Panc1 (cell line): ENCODE measurements at places on chromosomes 5 and 9. TPM values are rescaled to one million over a fixed set of nuclear protein-coding genes. Genes with fewer than 3 reads are reported as not detected.

The PALM2AKAP2 gene
- 0.44 TPM for total RNA-seq

The IFNA21 gene
- not detected for total RNA-seq

The CDX1 gene
- not detected for total RNA-seq

GRCh38 chr5:132205385-132206125 lies 22.1 kb downstream of the P4HA2 start:
- no peak for DNase-seq

GRCh38 chr5:111364992-111365391 lies 140.8 kb downstream of the CAMK4 start:
- no peak for DNase-seq

DNA sequence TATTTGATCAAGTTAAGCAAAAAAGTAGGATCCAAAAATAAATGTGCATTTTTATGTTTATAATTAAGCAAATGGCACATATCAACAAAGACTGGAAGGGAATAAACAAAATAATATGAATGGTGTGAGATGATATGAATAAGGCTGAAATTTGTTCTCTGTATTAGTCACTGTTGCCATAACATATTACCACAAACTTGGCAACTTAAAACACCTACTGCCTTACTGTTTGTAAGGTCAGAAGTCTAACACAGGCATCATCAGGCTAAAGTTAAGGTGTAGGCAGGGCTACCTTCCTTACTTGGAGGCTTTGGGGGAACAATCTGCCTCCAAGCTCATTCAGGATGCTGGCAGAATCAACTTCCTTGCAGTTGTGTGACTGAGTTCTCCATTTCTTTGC lies 19.3 kb downstream of the PGGT1B start:
- DNase-seq = no peak

GRCh38 chr9:91164724-91165520 lies 196.8 kb downstream of the AUH start:
- DNase-seq = no peak

DNA sequence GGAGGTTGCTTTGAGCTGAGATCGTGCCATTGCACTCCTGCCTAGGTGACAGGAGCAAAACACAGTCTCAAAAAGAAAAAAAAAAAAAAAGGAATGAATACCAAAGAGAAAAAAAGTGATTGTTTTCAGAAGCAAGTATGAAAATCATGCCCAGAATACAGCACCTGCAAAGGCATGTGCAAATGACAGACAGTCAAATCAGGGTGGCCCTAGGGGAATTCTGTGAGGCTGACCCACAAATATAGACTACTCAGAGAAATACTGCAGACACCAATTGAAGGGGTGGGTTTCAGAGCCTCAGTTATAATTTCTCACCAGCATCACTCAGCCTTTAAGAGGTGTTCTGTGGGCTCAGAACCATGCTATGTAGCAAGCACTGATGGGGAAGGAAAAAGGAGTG lies 28.6 kb downstream of the DCAF12 start:
- no peak for DNase-seq

GRCh38 chr5:102858221-102858620 lies 103.1 kb downstream of the PAM start:
- DNase-seq = no peak

GRCh38 chr5:16600397-16600796 lies 16.4 kb downstream of the RETREG1 start:
- DNase-seq = no peak

GRCh38 chr5:124868676-124869075 lies 122.2 kb upstream of the ZNF608 start:
- DNase-seq = no peak

DNA sequence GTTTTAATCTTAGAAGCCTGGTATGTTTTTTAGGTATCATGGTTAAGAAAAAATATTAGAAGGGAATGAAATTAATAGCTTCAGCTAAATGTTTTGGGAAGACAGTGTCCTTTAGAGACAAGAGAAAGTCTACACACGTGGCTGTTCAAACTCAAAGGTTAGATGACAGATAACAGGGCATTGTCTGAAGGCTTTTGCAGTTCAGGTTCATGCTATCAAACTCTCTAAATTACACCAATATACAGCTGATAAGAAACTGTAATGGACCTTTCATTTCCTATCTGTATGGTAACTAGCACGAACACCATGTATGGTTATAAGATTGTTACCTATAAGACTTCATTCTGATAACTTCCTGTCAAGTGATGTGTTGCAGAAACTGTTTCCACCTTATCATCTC lies 240.6 kb upstream of the MEF2C start:
- no peak for DNase-seq

DNA sequence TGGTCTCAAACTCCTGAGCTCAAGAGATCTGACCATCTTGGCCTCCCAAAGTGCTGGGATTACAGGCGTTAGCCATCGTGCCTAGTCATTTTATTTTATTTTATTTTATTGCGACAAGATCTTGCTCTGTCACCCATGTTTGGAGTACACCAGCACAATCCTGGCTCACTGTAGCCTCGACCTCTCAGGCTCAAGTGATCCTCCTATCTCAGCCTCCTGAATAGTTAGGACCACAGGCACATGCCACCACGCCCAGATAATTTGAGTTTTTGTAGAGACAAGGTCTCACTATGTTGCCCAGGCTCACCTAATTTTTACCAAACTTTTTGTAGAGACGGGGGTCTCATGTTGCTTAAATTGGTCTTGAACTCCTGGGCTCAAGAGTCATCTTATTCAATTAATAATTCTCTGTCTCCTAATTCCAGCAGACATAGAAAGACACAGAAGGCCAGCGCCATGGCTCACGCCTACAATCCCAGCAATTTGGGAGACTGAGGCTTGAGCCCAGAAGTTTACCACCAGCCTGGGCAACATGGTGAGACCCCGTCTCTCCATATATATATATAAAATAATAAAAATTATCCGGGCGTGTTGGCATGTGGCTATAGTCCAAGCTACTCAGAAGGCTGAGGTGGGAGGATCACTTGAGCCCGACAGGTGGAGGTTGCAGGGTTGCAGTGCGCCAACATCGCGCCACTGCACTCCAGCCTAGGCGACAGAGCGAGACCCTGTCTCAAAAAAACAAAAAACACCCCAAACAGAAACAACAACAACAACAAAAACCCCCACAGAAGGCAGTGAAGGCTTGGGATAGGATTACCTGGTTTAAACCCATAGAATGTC lies 1.0 kb upstream of the UBAP1 start:
- no peak for DNase-seq

GRCh38 chr9:111456529-111456928 lies 27.7 kb downstream of the ECPAS start:
- no peak for DNase-seq
